T-helper 17 cell (primary cell): ENCODE measurements at places on chromosomes 3 and 15.
A peak's percentile ranks its signal among the peaks of the same experiment; 100 is the strongest.

DNA sequence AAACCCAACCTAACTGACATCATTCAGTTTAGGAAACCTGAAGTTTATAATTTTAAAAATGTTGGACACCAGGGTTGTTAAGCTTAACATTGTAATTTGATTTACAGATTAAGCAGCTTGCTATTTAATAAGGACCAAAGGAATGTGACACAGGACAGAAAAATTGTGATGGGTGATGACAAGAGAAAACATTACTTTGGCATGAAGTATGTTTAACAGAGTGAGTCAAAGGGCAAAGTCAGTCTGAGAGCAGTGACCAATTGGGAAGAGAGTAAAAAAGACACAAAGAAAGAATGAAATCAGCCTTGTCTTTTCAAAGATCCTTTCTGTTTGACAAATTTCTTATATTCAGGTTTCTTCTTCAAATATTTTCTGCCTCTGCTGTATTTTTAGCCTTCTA, 1301.6 kb downstream of the SI start:
- no peak for DNase-seq

DNA sequence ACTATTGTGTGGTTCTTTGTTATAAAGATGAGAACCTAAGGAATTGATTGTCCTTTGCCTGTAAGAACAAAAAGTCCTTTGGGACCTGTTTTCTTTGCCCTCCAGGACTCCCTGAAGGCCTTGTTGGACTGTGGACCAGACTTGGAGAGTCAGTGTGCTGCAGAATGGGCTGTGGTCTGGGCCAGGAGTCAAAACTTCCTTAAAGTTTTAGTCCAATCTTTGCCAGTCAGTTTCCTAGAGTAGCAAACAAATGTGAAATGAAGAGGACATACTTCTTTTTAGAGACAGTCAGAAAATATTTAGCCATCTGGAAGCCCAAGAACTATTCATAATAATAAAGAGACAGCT, 45.4 kb downstream of the PDE8A start:
- DNase-seq = no peak

GRCh38 chr3:3631114-3631513, 168.1 kb upstream of the LRRN1 start:
- DNase-seq = no peak

- DNase-seq = no peak
Measured at GRCh38 chr3:173402656-173403055, 5.1 kb downstream of the NLGN1 start.

GRCh38 chr3:26345613-26346012, 277.0 kb upstream of the LRRC3B start:
- DNase-seq = no peak

- no peak for DNase-seq
Measured at GRCh38 chr15:45657254-45657653, 22.4 kb downstream of the SQOR start.

DNA sequence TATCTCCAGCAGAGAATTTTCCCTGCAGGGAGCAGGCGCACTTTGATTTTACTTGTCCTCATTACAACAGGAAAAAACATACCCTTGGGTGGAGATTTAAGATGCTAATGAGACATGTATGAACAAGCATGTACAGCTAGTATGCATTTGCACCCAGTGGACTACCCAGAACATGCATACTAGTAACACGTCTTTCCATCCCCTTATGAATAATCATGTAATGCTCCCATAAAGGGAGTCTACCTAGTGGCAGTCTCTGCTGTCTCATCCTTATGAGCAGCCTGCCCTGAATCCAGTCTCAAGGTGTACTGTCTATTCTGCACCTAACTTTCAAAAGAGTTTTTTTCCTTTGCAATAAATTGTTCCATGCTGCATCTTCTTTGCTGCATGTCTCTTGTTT, 1222.0 kb downstream of the ROBO1 start:
- no peak for DNase-seq

DNA sequence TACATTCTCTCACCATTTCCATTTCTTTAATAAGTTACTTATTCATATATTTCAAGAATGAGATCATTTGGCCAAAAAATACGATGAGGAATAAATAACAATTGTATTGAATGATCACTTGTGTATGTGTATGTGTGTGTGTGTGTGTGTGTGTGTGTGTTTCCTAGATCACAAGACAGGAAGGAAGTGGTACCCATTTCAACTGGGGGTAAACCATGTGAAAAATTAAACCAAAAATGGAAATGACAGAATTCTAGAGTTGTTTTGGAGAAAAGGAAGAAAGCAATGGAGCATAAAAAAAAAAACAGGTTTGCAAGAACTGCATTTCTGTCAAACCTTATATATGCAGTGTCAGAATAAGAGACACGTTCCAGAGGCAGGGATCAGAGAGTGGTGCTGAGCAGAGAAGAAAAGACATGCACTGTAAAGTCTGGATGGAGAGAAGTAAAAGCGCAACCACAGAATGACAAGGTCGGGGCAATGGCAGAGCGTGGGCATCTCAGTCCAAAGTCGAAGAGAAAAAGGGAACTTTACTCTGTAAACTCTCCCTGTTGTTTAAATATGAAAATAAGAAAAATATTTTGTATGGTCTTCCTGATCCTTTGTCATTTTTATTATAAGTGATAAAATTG, 75.5 kb downstream of the PEX5L start:
- no peak for DNase-seq

DNA sequence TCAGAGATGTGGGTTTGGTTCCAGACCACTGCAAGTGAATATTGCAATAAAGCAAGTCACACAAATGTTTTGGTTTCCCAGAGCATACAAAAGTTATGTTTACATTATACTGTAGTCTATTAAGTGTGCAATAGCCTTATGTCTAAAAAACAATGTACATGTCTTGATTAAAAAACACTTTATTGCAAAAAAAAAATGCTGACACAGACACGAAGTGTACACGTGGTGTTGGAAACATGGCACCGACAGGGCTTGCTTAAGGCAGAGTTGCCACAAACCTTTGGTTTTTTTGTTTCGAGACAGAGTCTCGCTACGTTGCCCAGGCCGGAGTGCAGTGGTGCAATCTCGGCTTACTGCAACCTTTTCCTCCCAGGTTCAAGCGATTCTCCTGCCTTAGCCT, 50.1 kb downstream of the RAB11A start:
- no peak for DNase-seq

- DNase-seq = no peak
Measured at GRCh38 chr15:80404761-80405553, 775 bp downstream of the ARNT2 start.

DNA sequence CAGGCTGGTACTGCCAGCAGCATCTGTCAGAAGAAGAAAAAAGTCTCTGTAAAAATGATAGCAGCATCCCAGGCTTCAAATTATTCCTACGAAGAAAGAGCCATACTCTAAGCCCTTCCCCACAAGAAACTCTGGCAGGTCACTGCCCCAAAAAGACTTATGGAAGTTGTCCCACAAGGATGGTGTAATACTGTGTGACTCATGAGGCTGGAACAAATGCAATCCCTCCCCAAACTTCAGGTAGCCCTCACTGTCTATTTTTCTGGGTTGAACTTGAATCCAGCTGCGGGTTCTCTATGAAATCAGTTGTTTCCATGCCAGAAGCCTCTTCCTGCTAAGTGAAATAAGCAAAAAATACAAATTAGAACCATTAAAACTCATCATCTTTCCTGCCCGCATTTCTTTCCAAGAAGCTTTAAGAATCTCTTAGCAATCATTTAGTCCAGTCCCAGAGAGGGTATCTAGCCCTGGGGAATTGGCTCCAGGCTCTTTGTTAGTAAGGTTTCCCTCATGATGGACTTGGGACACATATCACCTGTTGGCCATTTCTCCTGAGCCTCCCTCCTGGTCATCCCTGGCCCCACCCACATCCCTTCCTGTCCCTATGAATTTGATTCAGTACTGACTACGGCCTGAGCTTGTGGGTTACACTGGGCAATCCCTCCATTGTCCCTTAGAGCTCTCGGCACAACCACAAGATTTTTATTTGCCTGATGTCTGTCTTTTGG, 51.7 kb downstream of the FAM174B start:
- DNase-seq = no peak

GRCh38 chr3:16807391-16807790, 77.4 kb upstream of the PLCL2 start:
- DNase-seq = no peak

DNA sequence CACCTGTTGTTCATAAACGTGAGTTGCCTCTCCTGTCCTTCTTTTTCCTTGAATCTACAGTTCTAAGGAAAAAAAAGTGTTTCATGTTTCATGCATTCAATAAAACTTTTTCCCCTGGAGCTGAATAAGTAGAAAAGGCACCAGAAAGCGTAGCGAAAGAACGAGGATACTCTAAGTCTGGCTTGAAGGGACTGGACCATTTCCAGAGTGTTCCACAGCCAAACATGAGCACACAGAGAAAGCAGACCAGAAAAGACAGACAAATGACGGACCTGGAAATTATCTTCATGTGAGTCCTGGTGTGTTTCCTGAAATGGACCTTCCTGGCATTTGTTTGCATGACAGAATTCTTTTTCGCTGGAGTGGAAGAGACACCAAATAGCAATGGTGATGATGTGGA, 204.7 kb downstream of the SV2B start:
- DNase-seq = no peak

- DNase-seq = no peak
Measured at GRCh38 chr15:32959077-32959476, 235.4 kb downstream of the FMN1 start.

DNA sequence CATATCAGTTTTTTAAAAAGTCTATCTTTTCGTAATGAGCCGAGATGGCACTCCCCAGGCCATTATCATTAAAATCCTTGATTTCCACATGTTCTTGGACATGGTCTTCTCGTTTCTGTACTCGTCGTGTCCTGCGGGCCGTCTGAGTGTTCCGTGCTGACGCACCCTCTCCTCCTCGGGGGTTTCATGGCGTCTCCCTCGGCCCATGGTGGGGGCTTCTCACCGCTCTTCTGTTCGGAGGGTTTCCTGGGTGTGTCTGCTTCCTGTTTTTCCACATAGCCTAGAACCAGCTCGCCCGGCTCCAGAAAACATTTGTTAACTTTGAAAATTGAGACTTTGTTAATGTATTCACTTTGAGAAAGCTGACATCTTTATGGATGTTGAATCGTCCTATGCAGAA, 92.7 kb downstream of the VGLL4 start:
- DNase-seq = no peak

GRCh38 chr15:47610736-47611135, 106.6 kb upstream of the SEMA6D start:
- no peak for DNase-seq

DNA sequence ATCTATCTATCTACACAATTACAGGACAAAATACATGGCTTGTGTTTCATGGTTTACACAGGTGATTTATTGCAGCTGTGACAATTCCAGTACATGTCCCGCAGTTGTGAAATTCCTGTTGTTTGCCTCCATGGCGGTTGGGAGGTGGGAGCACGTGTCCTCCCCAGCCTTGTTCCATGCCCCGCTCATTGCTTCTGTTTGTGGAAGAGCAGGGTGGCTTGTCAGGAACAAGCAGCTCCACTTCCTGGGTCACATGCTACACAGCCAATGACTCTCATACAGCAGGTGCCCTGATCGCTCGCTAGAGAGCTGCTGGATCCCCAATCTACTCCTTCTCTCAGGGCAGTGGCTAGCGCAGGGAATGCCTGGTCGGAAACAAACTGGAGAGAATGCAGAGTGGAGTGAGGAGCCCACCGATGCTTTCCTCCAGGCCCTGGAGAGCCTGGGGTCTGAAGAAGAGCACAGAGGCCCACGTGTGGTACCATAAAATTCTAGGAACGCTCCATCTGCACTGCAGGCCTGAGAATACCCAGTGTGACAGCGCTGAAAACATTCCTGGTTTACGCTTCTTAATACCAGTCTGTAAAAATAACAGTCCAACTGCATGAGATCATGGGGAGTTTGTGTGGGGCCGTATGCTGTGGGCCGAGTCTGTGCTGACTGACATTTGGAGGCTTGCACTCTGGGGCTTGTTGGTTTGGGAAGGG, 270.6 kb upstream of the RGMA start:
- no peak for DNase-seq

- no peak for DNase-seq
Measured at GRCh38 chr15:25739687-25740121, 123.4 kb downstream of the ATP10A start.

GRCh38 chr15:70299931-70300869, 202.5 kb upstream of the TLE3 start:
- DNase-seq = peak; percentile 12

- DNase-seq = peak; percentile 34
Measured at GRCh38 chr15:74835312-74835823, 7.6 kb downstream of the ULK3 start.

DNA sequence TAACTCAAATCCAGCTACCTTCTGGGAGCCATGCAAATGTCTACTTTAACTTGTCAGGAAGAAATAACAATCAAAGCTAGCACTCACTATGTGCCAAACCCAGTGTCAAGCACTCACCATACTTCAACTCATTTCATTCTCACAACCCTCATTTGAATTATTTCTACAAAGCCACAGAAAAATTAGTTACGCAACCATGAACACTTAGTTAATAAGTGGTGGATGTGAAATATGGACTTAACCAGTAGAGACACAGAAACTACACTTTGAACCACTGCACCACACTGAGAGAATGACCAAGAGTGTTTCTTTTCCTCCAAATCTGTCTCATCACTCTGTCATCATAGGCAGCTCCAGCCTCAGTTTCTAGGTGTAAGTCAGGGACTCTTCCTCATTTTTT, 91.0 kb upstream of the MBNL1 start:
- DNase-seq = no peak

DNA sequence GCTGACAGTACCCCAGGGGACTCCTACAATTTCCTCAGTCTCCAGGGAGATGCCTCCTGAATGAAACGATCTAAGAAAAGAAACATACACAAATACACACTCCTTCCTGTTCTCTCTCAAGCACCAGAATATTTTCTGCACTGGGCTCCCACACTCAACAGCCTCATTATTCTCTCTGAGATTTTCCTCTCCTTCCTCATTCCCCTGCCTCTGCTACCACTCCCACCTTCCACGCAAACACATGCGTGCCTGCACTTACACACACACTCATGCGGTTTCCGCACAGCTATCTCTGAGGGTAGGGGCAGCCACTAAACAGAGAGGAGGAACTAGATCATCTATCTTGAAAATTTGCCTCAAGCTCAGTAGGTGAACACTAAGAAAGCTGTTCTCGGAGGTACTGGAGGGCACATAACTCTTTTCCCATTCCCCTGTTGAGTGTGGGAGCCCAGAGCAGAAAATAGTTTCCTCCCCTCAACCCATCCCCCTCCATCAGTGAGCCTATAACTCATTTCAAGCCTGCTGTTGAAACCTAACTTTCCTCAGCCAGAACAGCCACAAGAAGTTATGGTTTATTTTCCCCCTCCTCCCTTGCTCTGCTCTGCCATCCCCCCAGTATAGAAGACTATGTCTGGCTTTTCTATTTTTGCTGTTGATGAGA, 30.5 kb upstream of the TIPARP start:
- DNase-seq = no peak

GRCh38 chr15:99565049-99565298, 810 bp upstream of the MEF2A start:
- no peak for DNase-seq
